Thymus (tissue), 14 donors: ENCODE measurements at places on chromosomes 5 and 9. TPM values are rescaled to one million over a fixed set of nuclear protein-coding genes. Genes with fewer than 3 reads are reported as not detected.

GRCh38 chr9:110048976-110049698, 158.8 kb downstream of the C9orf152 start:
- peak; percentile 24 for DNase-seq

DNA sequence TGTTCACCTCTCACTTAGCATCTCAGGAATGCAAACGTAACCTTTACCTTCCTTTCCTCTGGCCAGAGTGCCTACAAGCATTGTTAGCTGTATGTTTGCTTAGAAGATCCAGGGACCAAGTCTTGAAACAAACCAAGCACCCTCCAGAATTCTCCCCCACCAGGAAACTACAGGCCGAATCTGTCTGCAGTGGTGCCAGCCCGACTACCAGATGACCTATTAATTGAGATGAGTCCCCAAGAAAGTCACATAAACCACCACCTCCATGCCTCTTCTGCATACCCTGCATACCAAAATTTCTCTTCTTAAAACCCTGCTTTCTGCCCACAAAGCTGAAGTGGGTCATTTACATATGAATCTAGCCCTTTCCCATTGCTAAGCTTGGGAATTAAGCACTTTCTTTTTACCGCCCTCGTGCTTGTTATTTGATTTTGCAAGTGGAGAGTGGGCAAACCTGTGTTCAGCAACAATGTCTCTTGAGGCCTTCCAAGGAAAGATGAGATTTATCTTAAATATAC, 1239.1 kb downstream of the CDH12 start:
- no peak for DNase-seq

GRCh38 chr5:173592050-173592669, 24.3 kb downstream of the BOD1 start:
- no peak for DNase-seq

- DNase-seq: no peak
Observed at GRCh38 chr9:79610791-79611614, 39.2 kb downstream of the TLE4 start.

- no peak for DNase-seq
Observed at GRCh38 chr5:169648725-169649310, 11.7 kb downstream of the DOCK2 start.

DNA sequence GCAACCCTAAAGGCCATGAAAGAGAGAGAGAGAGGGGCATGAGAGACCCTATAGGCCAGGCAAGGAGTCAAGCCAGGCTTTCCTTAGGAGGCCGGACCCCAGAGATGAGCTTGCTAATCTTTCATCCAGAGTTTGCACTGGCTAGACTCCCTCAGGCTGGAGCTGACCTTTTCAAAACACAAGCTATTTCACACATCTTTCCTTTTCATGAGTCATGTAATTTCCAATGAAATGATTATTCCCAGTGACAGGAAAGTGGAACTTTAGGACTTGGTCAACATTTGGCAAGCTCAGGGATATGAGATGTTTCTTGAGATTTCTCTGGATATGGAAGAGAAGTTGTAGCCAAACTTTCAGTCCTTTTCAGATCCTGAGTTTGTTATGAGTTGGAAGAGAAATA, 117.7 kb downstream of the TARS1 start:
- no peak for DNase-seq

- DNase-seq: no peak
Observed at GRCh38 chr9:127181595-127182190, 59.3 kb upstream of the ANGPTL2 start.

GRCh38 chr5:98904780-98905179, 24.0 kb downstream of the CHD1 start:
- no peak for DNase-seq

DNA sequence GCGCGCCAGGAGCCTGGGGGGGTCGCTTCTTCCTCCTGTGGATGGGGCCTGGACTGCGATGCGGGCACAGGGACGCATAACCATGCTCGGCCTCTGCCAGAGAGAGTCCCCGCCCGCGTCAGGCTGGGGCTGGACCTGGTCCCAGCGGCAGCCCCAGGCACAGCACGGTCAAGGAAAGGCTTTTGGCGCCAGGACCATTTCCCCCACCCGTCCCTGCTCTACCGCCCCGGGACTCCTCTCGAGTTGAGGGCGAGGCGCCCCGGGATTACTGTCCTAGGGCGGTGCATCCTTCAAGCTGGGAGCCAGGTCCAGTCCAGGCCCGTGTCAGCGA, 341 bp downstream of the MXD3 start:
- DNase-seq: no peak

DNA sequence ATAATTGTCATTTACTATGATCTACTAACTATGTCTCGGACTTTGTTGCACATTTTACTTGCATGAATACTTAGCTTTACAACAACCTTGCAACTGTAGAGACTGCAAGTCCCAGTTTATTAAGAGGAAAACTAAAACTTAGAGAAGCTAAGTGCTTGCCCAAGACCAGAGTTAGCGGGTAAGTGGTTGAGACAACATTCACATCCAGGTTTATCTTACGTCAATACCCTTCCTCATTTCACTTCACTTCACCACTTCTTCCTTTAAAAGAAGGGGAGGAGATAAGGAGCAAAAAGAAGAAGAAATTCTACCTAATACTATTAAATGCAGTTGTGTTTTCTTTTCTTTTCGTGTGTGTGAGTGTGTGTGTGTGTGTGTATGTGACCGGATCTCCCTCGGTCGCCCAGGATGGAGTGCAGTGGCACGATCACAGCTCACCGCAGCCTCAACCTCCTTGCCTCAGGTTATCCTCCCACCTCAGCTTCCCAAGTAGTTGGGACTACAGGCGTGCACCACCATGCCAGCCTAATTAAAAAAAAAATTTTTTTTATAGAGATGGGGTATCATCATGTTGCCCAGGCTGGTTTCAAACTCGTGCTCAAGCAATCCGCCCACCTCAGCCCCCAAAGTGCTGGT, 37.4 kb downstream of the MEGF9 start:
- DNase-seq: no peak

GRCh38 chr5:14849516-14850294, 21.9 kb downstream of the ANKH start:
- no peak for DNase-seq

DNA sequence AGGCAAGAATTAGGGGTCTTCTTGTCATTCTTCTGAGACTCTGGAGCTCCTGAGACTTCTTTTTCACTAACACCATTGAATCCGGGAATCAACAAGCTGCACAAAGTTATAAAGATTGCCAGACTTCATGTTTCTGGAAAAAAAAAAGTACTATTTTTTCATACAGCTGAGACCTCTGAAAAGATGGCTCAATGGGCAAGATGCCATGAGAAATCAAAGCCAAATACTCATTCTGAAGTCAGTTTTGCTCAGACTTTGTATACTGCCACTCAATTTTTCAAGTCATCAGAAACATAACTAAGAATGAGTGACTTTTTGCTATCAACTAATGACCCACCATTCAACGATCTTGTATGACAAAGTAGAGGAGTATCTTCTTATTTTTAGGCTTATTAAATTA, 512.0 kb downstream of the RAB3C start:
- no peak for DNase-seq

DNA sequence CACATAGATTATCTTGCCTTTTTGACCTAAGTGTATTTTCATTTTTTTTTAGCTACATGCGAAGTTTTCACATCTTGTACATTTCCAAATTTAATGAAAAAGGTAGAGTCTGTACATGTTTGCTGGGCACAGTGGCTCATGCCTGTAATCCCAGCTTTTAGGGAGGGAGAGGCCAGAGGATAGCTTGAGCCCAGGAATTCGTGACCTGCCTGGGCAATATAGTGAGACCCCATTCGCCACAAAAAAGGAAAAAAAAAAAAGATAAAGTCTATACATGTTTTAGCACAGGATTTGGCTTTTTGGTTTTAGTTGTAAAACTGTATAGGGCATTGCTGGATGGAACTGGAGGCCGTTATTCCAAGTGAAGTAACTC, 28.8 kb downstream of the RAI14 start:
- no peak for DNase-seq

- no peak for DNase-seq
Observed at GRCh38 chr9:70046274-70047070, 2.8 kb downstream of the MAMDC2 start.

GRCh38 chr5:138820695-138821094, 54.4 kb downstream of the LRRTM2 start:
- no peak for DNase-seq

GRCh38 chr5:159340511-159340910, 10.2 kb upstream of the IL12B start:
- no peak for DNase-seq

GRCh38 chr5:60257596-60258271, 364.2 kb upstream of the PDE4D start:
- DNase-seq: no peak

DNA sequence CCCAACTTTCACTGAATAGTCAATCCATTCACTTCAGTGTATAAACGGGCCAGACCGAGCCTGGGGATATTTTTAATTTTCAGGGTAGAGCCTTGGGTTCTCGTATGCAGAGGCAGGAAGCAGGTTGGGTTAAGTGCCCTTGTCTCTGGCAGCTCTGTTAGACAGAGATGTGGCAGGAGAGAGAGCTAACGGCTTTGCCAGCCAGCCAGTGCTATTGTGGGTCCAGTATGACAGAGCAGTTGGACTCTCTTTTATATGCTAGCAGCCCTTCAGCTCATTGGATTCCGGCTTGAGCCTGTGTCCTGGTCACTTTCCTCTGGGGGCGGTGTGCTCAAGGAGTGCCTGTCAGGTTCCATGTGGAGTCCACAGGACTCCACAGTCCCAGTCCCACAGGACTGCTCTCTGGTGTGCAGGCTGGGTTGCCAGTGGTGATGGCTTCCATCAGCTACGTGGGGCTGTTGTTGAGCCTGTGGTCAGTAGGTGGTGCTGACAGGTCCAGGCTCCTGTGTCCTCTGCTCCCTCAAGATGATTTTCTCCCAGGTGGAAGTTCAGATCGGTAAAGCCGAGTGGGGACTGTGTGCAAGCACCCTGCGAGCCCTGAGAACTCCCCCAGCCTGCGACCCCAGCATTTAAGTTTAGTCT, 14.3 kb downstream of the CLTA start:
- DNase-seq: no peak

Gene TYRP1
- 0.19 TPM for total RNA-seq

Gene GABRA6
- not detected for total RNA-seq

Gene AGPAT2
- total RNA-seq: 8.2 TPM

Gene AIF1L
- total RNA-seq: 2.5 TPM

Gene USP20
- 30.4 TPM for total RNA-seq

Gene MZB1
- 400 TPM for total RNA-seq

Gene PRELID2
- 6.6 TPM for total RNA-seq

Gene PCDHB10
- total RNA-seq: 0.19 TPM

Gene LCN1
- total RNA-seq: 0.19 TPM

Gene GABRB2
- 0.85 TPM for total RNA-seq

Gene KCNN2
- 0.66 TPM for total RNA-seq

Gene ABITRAM
- total RNA-seq: 8.2 TPM

Gene OR2S2
- not detected for total RNA-seq
